ENCODE measurements at places on chromosomes 6 and 20. TPM values are rescaled to one million over a fixed set of nuclear protein-coding genes. Genes with fewer than 3 reads are reported as not detected.

The C6orf47 gene
- total RNA-seq: 27.6 TPM

The RBM12 gene
- total RNA-seq: 34.7 TPM

The NPBWR2 gene
- total RNA-seq: not detected

The CRYBG1 gene
- 11.7 TPM for total RNA-seq

The LRFN2 gene
- 0.13 TPM for total RNA-seq

The MANEA gene
- 9.6 TPM for total RNA-seq

The UNC5CL gene
- total RNA-seq: 2.0 TPM

The MYMX gene
- total RNA-seq: not detected

The TTLL9 gene
- 1.3 TPM for total RNA-seq

The BANF2 gene
- total RNA-seq: not detected

The TGM6 gene
- total RNA-seq: not detected

Data from thyroid gland (tissue), 4 donors.